ENCODE measurements at places on chromosomes 3 and 15.

GRCh38 chr15:38554354-38554753, 10.3 kb downstream of the RASGRP1 start:
- no peak for DNase-seq

GRCh38 chr15:69548395-69549180, 96.0 kb downstream of the RPLP1 start:
- no peak for DNase-seq

DNA sequence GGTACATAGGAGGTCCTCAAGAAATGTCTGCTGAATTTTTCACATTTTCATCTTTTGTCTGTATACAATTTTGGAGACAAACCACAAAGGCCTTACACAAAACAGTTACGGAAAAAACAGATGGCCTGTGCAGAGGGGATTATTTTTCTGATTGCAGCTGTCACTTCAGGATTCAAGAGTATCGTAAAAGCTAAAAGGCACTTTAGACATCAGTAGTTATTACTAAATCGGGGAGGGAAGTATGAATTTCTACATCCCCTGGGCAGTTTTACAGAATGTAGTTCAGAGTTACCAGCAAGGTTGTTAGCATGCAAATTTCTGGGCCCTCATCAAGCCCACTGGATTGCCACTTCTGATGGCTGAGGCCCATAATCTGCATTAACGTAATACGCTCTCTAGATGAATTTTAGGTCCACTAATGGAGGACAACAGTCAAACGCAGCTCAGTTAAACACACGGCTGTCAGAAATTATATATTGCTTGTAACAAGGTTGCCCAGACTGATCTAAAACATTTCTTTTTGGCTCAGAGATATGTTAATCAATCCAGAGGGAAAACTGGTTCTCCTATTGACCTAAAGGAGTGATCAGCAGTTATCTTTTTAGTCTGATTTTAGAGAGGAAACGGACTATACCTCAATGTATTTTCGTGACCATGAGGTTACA, 1.1 kb downstream of the RIOX2 start:
- DNase-seq = no peak

- DNase-seq = no peak
Observed at GRCh38 chr3:52272831-52273230, 5.6 kb downstream of the WDR82 start.

DNA sequence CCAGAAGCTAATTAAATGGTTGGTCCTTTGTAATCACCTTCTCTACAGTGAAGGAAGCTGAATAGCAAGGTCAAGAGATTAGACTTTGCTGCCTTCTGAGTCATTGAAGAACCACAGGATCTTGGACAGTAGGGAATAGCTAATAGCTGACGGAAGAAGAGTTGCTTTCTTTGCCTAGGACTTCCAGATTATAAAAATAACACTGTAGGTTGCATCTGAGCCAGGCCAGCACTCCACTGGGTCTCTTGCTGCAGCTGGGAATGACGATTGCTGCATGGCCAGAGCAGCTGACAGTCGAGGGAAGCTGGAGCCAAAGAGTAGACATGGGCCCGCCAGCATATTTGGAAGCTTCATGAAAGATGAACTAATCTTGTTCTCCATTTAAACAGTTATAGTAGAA, 81.5 kb upstream of the KCNMB2 start:
- no peak for DNase-seq

DNA sequence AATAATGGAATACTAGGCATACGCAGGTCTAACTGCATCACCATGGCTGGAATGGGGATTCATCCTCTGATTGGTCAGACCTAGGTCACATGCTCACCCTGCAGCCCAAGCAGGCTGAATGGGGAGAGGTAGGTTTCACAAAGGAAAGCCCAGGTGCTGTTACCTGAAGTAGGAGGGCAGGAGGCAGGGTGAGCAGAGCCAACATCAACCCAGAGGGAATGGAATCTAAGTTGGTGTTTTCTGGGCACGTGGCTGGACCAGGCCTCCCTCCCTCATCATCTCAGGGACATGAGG, 6.7 kb upstream of the H1-8 start:
- DNase-seq = no peak

DNA sequence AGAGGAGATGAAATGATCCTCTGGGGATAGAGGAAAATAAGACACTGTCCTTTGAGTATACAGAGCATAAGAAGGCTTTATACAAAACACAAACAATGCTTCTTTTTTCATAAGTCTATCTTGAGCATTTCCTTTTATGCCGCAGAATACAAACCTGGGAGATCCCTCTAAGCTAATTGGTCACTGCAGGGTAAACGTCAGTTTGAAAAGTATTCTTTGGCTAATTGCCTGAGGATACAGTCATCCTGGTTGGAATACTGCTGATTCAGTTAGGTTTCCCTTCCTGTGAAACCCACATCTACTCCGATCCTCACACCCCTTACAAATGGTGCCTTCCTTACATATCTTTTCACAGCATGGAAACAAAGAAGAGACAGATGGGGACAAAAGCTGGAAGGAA, 10.6 kb downstream of the WNT5A start:
- DNase-seq = no peak

GRCh38 chr15:90126596-90127435, 24.5 kb upstream of the IDH2 start:
- DNase-seq = no peak

DNA sequence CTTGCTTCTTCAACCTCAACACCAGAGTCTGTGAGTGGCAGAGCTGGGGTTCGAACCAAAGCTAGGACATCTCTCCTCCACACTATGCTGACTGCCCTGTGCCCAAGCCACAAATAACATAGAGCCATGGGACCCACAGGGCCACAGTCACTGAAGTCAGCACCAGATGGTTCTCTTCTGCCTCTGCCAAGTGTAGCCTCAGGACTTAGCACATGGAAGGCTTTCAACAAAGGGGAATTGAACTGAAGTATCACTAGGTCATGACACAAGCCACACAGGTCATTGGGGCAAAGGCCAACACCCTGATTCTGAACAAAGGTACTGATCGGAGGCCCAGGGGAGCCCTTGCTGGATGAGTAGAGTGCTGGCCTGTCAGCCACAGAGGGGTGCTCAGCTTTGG, 83.6 kb downstream of the BDH1 start:
- no peak for DNase-seq

- DNase-seq = no peak
Observed at GRCh38 chr3:28836199-28836598, 444.7 kb upstream of the RBMS3 start.

GRCh38 chr3:127911421-127911931, 3.6 kb upstream of the KBTBD12 start:
- no peak for DNase-seq

GRCh38 chr3:113662824-113663223, 33.6 kb downstream of the USF3 start:
- DNase-seq = no peak

DNA sequence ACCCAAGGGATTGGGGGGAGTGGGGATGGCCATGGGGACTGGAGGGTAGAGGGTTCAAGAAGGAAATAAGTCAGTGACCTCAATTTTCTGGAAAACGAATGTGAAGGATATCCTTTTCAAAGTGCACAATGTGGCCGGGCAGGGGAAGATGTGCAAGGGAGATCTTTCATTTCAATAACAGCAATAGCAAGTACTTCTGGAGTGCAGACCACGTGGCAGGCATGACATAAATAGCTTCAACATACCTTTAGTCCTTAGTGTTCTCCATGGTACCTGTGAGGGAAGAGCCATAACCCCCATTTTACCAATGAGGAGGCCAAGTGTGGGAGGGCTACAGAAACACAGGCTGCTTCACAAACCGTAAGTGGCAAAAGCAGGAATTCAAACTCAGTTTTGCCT, 138.7 kb downstream of the FOXP1 start:
- DNase-seq = no peak

- no peak for DNase-seq
Observed at GRCh38 chr3:94887065-94887464, 824.2 kb downstream of the NSUN3 start.

DNA sequence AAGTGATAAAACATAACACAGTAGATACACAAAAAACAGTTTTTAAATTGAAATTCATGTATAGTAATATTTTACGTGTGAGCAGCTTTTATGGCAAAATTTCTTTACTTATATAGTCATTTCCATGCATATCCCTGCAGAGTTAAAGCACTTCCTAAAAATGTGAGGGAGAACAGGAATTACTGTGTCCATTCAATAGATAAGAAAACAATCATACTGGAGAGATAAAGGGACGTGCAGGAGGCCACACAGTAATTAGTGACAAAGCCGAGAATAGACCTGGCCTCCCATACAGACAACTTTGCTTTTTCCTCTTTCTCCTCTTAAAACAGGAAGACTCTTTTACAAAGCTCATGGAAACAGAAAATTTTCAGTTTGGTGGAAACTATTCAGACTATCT, 247.5 kb downstream of the CDIN1 start:
- DNase-seq = no peak

- peak; percentile 49 for DNase-seq
Observed at GRCh38 chr15:52780172-52780980, 9.8 kb downstream of the ONECUT1 start.

- DNase-seq = no peak
Observed at GRCh38 chr15:97914711-97915110, 45.8 kb upstream of the ARRDC4 start.

DNA sequence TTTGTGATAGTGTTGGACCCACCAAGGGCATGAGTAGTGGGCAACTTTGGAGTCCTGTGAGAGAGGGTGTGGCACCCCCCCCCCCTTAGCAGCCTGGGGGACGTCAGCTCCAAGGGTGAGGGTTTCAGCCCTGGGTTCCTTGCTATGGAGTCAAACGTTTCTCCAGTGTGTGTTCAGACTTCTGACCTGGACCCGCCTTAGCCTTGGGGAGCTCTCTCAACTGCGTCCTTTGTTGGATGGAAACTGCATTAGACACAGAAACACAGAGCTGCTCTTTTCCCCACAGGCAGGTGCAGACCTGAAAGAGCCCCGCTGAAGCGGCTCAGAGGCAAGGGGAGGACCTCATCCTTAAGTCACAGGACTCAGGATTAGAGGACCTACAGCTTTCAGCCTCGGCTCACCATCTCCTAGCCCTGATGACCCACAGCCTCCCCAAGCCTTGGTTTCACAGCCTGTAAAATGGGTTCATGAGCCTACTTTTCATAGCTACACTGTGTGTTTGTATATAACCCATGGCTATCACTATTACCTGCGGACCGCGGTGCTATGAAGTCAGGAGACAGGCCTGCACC, 19.9 kb downstream of the ZNF710 start:
- DNase-seq = no peak

- DNase-seq = no peak
Observed at GRCh38 chr3:167976516-167977361, 119.0 kb downstream of the GOLIM4 start.

DNA sequence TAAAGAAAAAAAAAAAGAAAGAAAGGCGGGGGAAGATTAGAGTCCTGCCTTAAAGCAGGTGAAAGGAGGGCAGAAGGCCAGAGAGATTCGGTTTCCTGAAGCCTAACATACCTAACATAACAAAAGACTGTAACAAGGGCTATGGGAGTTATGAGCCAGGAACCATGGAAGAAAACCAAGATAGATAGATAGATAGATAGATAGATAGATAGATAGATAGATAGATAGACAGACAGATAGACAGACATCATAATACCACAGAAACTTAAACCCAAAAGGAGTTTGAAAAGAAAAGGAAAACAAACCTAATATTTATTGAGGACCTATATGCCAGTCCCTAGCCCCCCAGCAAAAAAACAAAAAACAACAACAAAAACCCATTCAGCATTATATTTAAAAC, 2.3 kb upstream of the FYCO1 start:
- no peak for DNase-seq

GRCh38 chr3:128993461-128994172, at the start of gene CFAP92:
Gene CFAP92 (minus strand): TSS chr3:128994076. CDS start chr3:128993304, 772 bp downstream.
- peak; percentile 76 for DNase-seq

- DNase-seq = no peak
Observed at GRCh38 chr3:6132684-6133432, 728.1 kb upstream of the GRM7 start.
